Heart left ventricle (tissue), 16 donors: ENCODE measurements at places on chromosomes 12 and 14. TPM values are rescaled to one million over a fixed set of nuclear protein-coding genes. Genes with fewer than 3 reads are reported as not detected.

Gene E2F7
- 0.08 TPM for polyA plus RNA-seq

Gene RGS6
- polyA plus RNA-seq, result 6.2 TPM

Gene DDN
- polyA plus RNA-seq, result 0.42 TPM

Gene PLBD2
- polyA plus RNA-seq, result 17.5 TPM

Gene PLCZ1
- polyA plus RNA-seq, result not detected

Gene PPP1R3E
- polyA plus RNA-seq, result 10.1 TPM

Gene APOF
- polyA plus RNA-seq, result not detected

Gene CLEC4C
- not detected for polyA plus RNA-seq

Gene WNT5B
- 1.3 TPM for polyA plus RNA-seq

Gene KRT6C
- polyA plus RNA-seq, result not detected

Gene ART4
- 1.3 TPM for polyA plus RNA-seq

Gene ZBTB39
- polyA plus RNA-seq, result 1.5 TPM

Gene INSM2
- not detected for polyA plus RNA-seq

Gene CIDEB
- 3.2 TPM for polyA plus RNA-seq

Gene PYGL
- polyA plus RNA-seq, result 6.7 TPM

Gene SMOC1
- polyA plus RNA-seq, result 0.93 TPM

Gene TAS2R50
- 0.27 TPM for polyA plus RNA-seq

Gene VDR
- polyA plus RNA-seq, result 0.15 TPM

Gene CCDC196
- not detected for polyA plus RNA-seq

Gene TAS2R13
- polyA plus RNA-seq, result 0.30 TPM

Gene JPH4
- polyA plus RNA-seq, result 0.23 TPM

Gene NINJ2
- 4.2 TPM for polyA plus RNA-seq

Gene TAS2R8
- not detected for polyA plus RNA-seq

Gene WDHD1
- 0.42 TPM for polyA plus RNA-seq
